ENCODE measurements at places on chromosomes 12 and 14.

- DNase-seq: no peak
Observed at GRCh38 chr12:43293396-43293795, 258.6 kb downstream of the ADAMTS20 start.

DNA sequence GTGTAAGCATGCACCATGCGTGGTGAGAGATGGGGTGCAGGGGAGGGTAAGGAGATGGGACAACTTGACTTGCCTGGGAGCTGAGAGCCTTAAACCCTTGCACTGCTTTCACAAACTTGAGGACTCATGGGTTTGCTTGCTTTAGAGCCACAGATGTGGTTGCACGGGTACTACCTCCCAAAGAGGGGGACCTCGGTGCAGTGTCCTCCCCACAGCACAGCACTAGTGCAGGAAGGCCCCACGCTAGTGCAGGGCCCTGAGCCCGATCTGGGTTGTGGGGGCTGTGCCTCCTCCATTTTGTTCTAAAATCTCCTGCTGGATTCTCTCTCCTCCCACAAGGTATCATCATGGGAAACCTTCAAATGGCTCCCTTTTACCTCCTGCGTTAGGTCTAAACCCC is 11.2 kb downstream of the KRT72 start:
- DNase-seq: no peak

- DNase-seq: no peak
Observed at GRCh38 chr12:132170637-132171292, 26.5 kb downstream of the NOC4L start.

- DNase-seq: no peak
Observed at GRCh38 chr12:123237646-123238329, 4.6 kb downstream of the MTRFR start.

DNA sequence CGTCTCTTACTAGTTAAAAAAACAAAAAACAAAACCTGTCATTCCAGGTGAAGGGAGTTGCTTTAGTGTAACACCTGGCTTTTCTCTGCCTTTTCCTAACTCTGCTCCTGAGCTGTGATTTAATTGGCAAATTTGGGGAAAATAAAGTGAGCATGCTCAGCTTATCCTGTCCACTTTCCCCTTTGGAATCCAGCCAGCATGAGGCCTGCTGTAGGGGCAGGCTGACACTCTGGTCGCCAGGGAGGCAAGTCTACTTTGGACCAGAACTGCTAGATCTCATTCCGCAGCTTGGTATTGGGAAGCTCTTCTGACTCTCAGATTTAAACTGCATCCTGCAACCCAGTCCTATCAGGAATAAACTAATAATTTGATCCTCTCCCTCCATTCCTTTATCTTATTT is 30.1 kb downstream of the CDKN1B start:
- DNase-seq: no peak

DNA sequence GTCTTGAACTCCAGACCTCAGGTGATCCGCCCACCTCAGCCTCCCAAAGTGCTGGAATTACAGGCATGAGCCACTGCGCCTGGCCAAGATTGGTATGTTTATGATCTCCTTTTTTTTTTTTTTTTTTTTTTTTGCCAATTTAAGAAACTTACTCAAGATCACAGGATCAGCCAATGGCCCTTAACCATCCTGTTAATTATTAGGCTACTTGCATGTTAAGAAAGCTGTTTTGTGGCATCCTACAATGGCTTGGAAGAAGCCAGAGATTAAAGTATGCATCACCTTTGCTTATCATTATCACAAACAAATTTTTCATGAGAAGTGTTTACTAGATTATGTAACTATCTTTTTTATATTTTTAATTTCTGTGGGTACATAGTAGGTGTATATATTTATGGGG is 140.2 kb downstream of the BCAT1 start:
- no peak for DNase-seq

DNA sequence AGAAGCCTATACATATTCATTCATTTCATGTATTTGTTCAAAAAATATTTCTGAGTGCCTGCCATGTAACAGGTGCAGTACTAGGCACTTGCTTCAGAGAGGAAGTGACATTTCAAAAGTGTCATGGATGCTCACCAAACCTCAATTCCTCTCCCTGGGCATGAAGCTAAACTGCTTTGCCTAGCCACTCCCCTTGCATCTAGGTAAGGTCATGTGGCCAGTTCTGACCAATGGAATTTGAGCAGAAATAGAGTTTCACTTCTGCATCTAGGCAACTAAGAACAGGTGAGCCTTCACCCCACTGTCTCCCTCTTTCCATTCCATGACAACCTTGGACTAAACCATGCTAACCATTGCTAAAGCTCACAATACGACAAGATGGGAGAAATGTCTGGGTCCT is 27.6 kb downstream of the TC2N start:
- DNase-seq: no peak

GRCh38 chr14:95258754-95259593 is 60.7 kb downstream of the CLMN start:
- DNase-seq: no peak

DNA sequence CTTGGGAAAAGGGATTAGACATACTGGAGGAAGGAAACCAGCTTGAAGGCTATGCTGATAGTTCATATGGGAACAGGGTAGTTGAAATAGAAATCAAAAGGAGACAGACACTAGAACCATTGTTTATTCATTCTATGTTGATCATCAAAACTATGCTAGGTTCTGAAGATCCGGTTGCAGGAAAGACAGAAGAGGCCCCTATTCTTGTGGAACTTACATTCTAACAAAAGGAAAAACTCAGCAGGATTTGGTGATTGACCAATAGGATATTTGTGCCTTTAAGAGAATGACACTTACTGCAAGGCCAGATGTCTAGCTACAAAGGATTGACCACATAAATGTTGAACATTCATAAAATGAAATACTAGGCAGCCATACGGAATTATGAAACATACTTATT is 179.2 kb downstream of the AKAP6 start:
- DNase-seq: no peak

GRCh38 chr12:47805417-47805816 is 14.3 kb downstream of the HDAC7 start:
- no peak for DNase-seq

DNA sequence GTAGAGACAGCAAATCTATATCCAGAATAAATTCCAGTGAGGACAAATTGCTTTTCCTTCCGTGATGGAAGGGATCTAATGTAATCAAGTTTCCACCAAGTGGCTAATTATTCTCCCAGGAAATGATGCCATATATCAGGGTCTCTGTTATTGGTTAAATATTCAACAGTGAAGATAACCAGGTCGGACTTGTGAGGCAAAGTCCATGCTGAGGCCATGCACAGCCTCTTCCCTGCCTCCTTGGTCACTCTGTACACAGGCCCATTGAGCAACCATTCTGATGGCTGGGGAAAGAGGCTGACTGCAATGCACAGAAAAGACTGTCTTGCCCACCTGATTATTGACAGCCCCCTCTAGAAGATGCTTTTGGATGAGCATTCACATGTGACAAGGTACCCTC is 90.1 kb downstream of the TNFAIP2 start:
- DNase-seq: no peak

DNA sequence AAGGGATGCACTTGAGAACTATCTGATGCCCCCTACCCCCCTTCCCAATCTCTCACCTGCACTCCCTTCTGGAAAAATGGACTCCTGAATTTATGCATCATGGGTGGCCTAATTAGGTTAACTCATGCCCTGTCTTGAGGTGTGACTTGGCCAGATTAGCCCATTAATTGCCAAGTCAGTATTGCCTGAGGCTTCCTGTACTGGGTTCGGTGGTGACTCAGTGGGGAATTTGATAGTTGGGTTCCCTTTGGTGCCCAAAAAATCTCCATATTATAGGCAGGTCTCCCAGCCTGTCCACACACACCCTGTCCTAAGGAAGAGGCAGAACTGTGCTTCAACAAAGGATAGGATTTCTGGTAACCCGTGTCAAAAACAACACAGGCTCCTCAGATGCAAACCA is 146.1 kb downstream of the CHST11 start:
- no peak for DNase-seq

DNA sequence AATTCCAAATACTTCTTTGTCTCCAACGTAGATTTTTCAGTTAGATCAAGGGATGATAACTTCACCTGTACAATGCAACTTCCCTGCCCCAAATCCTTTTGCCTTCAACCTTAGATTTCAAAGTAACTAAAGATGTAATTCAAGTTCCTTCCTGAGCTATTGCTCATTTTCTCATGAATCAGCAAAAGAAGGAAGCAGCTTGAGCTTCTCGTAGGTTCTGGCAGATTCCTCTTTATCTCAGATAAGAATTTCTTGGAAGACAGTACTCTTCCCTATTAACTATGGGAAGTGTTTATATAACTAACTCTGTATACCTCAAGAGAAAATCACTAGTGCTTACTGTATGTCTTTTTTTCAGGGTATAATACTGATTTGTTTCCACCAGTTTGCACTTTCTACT is 203.8 kb downstream of the RASSF9 start:
- no peak for DNase-seq

GRCh38 chr14:49691031-49691430 is 1.9 kb upstream of the KLHDC1 start:
- no peak for DNase-seq
